Left kidney (tissue), 8 donors: ENCODE measurements at places on chromosomes 11 and 22. TPM values are rescaled to one million over a fixed set of nuclear protein-coding genes. Genes with fewer than 3 reads are reported as not detected.

The TMEM86A gene
- polyA plus RNA-seq = 8.1 TPM

The CD6 gene
- polyA plus RNA-seq = 1.5 TPM

- DNase-seq = no peak
These were observed 26.4 kb downstream of the LRFN4 start for GRCh38 chr11:66883016-66883965.

GRCh38 chr11:118290923-118291322 is 13.6 kb upstream of the CD3E start:
- DNase-seq = no peak

DNA sequence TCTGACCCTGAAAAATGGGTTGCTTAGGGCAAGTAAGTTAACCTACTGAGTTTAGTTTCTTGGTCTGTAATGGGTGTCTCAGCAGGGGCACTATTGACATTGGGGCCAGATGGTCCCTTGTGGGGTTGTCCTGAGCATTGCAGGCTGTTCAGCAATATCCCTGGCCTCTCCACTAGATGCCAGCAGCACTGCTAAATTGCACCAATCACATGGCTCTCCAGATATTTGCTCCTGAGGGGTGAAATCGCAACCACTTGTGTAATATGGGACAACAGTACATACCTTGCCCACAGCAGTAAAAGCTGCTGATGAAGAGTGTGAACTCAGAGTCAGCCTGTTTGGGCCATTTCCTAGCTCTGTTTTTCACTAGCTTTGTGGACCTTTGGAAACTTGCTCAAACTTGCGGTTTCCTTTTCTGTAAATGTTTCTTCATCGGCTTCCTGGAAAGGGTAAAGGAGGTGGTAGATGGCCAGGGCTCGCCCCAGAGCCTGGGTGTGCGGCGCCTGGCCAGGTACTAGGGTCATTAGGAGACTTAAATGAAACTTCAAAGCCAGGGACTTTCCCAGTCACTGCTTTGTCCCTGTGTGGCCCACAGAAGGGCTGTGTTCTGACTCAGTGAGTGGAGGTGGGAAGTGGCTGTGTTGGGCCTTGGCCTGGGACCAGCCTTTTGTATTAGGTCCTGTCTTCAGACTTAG is 13.0 kb downstream of the NCF4 start:
- DNase-seq = peak; percentile 42

- DNase-seq = no peak
These were observed at the start of gene IGSF22 for GRCh38 chr11:18726040-18726439. Gene IGSF22, minus strand, starts transcription at chr11:18726188. Its CDS starts 1,952 bp downstream, at chr11:18724236.
